ENCODE measurements at places on chromosomes 12 and 14. TPM values are rescaled to one million over a fixed set of nuclear protein-coding genes. Genes with fewer than 3 reads are reported as not detected.

GRCh38 chr14:100054316-100055075, 10.7 kb upstream of the EVL start:
- no peak for DNase-seq

- DNase-seq: no peak
Observed at GRCh38 chr14:38469156-38469555, 213.3 kb upstream of the CLEC14A start.

GRCh38 chr14:30855345-30856037, 18.9 kb upstream of the COCH start:
- no peak for DNase-seq

The PRICKLE1 gene
- total RNA-seq: 1.4 TPM

The TMEM179 gene
- 0.09 TPM for total RNA-seq

Measured in thymus (tissue), 14 donors.